ENCODE measurements at places on chromosomes 2 and 18.

- DNase-seq = no peak
Measured at GRCh38 chr2:98773907-98774306, 43.0 kb upstream of the MGAT4A start.

- peak; percentile 20 for DNase-seq
Measured at GRCh38 chr18:57959278-57959677, 84.7 kb upstream of the NEDD4L start.

GRCh38 chr18:52953387-52953786, 613.4 kb downstream of the DCC start:
- DNase-seq = no peak

DNA sequence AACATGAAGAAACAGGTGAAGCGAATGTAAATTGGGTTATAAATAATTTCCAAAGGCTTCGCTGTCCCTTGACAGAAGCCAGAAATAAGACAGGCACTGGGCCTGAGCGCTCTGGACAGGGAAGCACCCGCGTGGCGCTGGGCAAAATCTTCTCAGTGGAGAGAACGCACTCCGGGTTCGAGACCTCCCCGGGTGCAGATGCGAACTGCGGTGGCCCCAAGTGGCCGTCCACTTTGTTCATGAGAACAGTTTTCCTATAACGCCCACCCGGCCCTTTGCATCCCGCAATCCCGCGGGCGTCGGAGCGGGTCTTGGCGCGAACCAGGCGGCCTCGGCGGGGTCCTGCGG, 651 bp upstream of the DPYSL5 start:
- no peak for DNase-seq

- no peak for DNase-seq
Measured at GRCh38 chr2:86140969-86141392, 34.9 kb downstream of the PTCD3 start.

DNA sequence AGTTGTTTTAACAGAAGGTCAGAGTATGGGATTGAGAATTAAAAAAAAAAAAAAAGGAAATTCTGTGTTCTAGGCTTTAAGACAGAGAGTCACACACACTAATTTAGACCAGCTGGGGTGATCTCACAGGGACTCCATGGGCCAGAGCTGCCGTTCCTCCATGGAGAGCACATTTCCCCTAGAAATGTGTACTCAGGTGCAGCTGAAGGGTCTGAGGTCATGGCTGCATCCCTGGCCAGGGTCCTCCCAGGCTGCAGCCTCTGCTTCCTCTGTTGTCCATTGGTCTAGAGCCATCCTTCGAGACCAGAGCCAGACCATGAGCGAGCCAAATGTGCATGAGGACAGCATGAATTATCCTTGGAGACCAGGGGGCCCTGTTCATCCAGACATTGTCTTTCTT, 190.1 kb upstream of the TNP1 start:
- no peak for DNase-seq

DNA sequence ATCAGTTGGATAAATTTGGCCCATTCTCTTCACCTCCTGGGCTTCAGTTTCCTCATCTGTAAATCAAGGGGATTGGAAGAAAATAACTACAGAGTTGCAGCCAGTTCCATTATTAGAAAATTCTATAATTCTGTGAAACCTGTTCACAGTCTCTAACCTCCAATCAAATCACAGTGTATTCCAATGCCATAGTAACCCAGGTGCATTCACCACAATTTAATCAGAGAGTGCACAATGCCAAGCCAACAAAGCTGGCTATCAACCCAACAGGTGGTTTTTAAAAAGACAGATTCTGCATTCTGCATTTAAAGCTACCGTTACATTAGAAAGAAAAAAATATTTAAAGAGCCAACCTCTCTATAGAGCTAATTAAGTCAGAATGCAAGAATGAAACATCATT, 308.6 kb downstream of the RNF144A start:
- no peak for DNase-seq

DNA sequence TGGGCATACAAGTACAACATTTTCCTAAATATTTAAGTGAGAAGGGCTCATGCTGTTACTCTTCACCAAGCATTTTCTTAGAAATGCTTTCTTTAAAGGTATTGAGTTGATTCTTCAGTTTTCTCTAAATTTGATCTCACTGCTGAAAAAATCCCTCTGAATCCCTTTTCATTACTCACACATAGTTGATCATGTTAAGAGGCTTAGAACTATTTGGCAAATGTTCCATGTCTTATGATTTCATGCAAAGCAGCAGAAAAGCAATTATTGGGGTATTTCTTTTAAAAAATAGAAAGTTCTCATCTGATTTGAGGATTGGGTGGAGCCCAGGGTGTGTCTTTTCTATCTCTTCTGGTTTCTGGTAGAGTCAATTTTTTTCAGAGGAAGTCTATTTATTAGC, 1079.8 kb upstream of the ZEB2 start:
- DNase-seq = no peak

GRCh38 chr2:100733391-100734187, 86.3 kb upstream of the NPAS2 start:
- no peak for DNase-seq

DNA sequence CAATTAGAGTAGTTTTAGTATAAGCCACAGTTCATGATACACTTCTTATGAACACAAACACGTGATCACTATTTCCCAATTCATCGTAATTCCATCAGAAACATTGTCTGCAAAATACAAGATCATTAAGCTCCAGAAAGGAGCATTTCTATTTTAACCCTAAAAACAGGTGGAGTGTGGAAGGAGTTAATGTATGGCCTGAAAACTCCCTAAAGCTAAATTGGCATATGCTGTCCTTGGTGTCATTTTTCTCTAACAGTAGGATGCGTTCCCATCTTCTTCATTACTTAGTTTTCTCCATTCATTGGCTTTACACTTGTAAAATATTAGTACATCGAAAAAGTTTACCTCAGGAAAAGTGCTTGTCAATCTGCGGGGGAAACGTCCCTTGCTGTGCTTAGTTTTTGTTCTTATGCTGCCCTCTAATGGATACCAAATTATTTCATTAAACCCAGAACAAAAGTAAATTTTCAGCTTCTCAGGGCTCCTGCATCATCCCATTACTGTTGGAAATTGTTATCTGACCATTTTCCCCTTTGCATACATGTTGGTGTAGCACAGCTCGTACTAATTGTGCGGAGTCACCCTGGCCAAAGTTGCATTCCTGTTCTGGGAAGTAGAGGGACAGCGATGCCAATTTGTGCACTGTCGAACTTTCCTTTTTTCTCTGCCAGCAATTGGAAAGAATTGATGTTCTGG, 153.4 kb downstream of the GPD2 start:
- peak; percentile 68 for DNase-seq

- DNase-seq = no peak
Measured at GRCh38 chr2:215678094-215678493, 242.2 kb upstream of the FN1 start.

- DNase-seq = no peak
Measured at GRCh38 chr2:102755284-102755683, 6.5 kb upstream of the TMEM182 start.

DNA sequence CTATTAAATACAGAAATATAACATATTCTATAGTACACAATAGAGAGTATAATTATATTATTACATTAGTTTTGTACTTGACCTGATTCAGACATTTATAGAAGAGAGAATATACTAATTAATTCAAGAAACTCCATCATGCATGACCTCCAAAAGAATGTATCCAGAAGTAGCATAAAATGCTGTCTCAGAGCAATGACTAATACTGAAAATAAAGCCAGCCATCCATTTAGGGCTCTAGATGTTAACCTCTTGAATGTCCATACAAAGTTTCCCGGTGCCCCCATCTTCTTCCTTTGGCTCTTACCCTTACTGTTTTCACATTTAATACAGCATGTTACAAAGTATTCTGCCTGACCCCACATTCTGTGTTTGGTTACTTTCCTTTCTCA, 102.0 kb downstream of the ARHGAP15 start:
- no peak for DNase-seq

DNA sequence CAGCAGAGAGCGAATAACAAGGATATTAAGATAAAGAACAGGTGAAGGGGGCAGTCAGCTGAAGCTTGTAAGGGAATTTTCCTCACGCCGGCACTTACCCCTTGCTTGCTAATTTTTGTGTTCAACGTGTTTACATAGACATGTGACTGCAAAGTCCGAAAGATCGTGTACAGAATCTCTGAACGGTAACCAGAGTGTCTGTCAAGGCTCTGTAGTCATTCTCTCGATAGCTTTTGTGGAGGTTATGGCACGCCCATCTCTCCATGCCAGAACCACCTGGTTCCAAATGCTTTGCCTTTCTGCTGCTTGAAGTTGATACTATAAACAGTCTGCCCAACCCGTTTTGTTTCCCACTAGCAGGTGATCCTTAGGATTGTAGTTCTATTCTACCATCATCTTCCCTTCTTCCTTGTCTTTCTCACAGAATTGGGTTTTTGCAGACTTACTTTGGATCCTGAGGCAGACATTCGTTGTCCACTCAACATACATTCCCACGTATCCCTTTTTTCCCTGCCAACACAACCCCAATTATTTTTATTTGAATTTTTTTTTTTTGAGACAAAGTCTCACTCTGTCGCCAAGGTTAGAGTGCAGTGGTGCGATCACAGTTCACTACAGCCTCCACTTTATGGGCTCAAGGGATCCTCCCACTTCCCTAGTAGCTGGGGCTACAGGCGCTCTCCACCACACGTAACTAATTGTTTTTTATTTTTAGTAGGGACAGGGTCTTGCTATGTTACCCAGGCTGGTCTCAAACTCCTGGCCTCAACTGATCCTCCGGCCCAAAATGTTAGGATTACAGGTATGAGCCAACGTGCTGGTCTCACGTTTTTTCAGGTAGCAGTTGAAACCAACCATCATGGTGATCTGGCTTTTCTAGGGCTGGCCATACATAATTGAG, 1.3 kb upstream of the USP34 start:
- DNase-seq = peak; percentile 68

DNA sequence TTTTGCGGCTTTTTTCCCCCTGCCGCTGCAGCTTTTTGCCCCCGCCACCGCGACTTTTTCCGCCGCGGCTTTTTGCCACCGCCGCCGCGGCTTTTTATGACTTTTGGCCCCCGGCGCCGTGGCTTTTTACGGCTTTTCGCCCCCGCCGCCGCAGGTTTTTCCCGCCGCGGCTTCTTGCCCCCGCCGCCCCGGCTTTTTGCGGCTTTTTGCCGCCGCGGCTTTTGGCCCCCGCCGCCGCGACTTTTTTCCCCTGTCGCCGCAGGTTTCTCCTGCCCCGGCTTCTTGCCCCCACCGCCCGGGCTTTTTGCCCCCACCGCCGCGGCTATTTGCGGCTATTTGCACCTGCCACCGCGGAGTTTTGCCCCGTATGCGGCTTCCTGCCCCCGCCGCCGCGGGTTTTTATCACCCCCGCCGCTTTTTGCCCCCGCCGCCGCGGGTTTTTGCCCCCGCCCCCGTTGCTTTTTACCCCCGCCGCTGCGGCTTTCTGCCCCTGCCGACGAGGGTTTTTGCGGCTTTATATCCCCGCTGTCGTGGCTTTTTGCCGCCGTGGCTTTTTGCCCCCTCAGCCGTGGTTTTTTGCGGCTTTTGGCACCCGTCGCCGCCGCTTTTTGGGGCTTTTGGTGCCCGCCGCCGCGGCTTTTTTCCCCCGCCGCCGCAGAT, 2750.9 kb downstream of the RPIA start:
- no peak for DNase-seq

- DNase-seq = no peak
Measured at GRCh38 chr2:173087214-173087581, 11.6 kb downstream of the MAP3K20 start.

GRCh38 chr2:218291318-218292047, 820 bp downstream of the TMBIM1 start:
- DNase-seq = peak; percentile 47

GRCh38 chr2:229169751-229170150, 101.3 kb downstream of the PID1 start:
- DNase-seq = no peak

Data from natural killer cell (primary cell).